ENCODE measurements at places on chromosomes 16 and 17.
A peak's percentile ranks its signal among the peaks of the same experiment; 100 is the strongest.

- DNase-seq = peak; percentile 52
Observed at GRCh38 chr16:117379-118365, 20.8 kb downstream of the NPRL3 start.

DNA sequence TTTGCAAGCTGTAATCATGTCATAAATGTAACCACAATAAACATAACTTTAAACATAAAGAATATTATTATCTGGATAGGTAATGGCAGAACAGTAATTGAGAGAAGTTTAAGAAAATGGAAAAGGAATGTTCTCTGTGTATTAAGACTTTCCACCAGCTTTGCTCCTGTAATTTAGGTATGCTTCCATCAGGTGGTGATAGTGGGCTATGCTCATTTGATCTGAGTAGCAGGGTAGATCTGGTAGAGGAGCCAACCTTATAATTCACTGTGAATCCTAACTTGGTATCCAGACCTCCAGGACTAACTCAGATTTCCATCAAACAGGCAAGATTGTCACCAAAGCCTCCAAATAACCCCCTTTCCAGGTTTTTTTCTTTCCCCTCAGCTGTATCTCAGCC lies 137.9 kb upstream of the ZKSCAN2 start:
- DNase-seq = no peak

DNA sequence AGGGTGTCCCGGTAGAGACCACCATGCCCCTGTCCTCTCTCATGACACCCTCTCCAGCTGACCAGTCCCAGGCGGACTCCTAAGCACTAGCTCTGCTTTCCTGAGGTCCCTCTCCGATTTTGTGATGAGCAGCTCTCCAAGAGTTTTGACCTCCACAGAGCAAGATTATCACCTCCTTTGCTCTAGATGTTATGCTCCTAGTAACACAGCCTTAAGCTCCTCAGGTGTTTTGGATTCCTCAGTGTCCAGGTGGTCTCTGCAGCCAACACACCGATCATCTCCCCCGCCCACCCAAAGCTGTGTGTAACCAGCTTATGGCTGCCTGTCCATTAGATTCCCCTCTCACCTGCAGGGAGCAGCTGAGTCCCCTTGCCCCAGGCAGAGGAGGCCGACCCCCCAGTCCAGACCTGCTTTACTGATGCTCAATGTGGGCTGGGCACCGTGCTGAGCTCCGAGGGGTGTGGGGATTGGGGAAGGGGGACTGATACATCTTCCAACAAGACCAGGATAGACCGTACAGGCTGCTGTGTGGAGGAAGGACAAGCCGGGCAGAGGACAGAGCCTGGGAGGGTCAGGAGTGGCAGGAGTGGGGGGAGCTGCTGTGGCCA lies 2.3 kb downstream of the TRPV3 start:
- no peak for DNase-seq

- no peak for DNase-seq
Observed at GRCh38 chr16:1740781-1741490, 30.4 kb downstream of the NME3 start.

DNA sequence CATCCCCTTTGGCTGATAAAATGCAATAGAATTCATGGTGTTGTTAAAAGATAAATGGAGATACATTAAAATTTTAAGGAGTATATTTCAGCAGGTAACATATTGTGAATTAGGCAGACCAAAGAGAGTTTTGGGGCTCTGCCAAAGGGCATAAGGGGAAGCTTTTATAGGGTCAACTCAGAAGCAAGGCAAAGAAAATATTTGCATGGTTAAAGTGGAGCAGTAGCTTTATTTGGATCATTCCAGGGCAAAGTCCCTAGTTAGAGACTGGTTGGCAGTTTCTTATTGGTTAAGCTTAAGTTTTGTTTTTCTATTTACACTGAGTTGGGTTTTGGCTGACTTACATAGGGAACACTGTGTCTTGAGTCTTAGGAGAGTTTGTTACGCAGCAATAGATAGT lies 75.1 kb upstream of the CA10 start:
- DNase-seq = no peak

DNA sequence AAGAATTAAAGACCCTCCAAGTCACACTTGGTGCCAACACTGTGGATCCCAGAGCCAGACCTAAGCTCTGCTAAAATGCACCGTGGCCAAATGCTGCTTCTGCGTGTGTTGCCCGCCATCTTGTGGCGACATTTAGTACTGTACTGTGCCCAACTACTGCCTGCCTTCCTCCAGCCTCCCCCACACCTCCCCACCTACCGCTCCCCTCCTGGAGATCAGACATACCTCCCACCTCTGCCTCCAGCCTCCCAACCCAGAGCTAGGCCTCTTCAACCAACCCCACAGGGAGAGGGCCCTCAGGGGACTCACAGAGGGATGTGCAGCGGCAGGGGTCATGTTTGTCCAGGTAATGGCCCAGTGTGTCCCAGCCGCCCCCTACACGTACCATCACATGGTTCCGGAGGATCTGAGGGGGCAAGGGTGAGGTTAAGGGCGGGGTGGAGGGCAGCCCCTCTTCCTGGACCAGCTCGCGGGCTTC lies 5.5 kb downstream of the GAS2L2 start:
- DNase-seq = peak; percentile 72

DNA sequence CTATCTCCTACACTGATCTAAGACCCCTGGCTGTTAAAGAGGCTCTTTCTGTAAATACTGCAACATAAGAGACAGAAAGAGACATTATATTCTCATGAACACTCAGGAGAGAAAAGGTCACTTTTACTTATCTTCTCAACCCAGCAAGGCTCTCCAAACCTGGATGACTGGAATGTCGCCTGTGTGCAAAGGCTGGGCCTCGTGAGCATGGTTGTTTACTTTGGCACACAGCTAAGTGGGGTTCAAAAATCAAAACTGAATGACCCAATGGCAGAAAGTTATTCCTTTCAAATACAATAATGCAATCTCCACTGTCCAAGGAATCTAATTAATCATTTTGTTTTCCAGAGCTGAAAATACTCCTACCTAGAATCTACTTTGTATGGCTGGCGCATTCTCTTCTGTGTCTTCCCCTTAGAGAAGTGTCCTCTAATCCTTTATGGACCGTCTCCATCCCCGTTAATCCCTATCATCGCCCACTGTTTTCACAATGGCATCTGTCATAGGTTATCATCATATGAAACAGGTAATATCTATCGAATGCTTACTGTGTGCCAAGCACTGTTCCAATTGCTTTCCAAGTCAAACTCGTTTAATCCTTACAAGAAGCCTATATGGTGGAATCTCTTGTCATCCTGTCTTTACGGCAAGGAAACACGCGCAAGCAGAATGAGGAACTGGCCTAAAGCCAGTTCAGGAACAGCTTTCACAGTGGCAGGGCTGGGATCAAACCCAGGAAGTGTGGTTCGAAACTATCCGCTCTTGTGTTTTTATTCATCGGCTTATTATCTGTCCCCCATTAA lies 1.3 kb downstream of the SLX4 start:
- no peak for DNase-seq
